D341Med (cell line): ENCODE measurements at places on chromosomes 1 and 21.

DNA sequence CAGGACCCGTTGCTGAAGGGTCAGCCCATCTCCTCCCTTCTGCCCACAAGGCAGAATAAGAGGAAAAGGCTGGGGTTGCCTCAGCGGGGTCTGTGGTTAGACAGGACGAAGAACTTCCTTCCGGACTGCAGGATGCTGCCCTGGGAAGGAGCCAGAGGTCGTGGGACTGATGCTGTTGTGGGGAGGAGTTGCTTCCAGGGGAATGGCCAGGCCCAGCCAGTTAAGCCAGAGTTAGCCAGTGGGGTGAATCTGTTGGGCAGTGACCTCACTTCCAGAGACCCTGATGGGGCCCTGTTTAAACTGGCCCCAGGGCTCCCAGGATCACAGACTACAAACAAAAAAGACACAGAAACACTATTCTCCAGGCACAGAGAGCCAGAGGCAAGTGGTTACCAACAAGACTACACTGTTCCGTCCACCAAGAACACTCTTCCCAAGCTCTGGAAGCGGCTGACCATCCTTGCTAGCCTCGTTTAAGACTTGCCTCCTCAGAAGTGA is 13.0 kb downstream of the FAM229A start:
- no peak for DNase-seq

DNA sequence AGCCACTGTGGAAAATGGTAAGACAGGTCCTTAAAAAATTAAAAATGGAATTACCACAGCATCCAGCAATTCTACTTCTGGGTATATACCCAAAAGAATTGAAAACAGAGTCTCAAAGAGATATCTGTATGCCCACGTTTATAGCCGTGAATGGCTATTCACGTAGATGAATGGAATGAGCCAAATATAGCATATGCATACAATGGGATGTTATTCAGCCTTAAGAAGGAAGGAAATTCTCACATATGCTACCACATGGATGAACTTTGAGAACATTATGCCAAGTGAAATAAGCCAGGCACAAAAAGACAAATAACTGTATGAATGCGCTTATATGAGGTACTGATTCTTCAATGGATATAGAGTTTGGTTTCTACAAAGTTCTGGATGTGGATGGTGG is 134.5 kb upstream of the KCNE2 start:
- no peak for DNase-seq

DNA sequence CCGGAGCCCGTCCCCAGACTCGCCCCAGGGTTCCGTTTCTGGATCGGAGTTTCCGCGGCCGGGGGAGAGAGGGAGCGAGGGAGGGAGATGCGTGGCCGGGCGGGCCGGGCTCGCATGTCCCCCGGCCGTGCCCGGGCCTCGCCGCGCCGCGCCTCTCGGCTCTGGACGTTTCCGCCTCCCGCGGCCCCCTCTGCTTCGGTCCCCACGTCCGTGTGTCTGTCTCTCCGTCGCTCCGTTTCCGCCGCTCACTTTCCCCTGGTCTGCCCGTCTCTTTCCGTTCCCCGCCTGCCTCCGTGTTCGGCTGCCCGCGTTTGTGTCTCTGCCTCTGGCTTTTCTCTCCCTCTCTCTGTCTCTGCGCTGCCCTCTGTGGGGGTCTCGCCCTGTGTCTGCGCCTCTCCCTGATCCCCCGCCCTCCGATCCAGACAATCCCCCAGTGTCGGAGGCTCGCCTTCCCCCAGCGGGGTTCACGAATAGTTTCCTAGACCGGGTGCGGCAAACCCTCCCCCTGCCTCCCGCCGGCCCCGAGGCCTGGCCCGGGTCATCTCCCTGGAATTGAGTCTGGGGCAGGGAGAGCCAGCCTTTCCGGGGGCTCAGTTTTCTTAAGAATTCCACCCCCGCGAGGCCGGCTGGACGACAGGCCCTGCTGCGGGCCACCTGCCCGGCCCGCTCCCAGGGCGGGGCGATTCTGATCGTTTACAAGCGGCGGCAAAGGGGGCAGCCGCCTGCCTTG is 735 bp downstream of the NBL1 start:
- peak; percentile 69 for DNase-seq

GRCh38 chr1:50830621-50831020 is 129.4 kb downstream of the FAF1 start:
- no peak for DNase-seq

DNA sequence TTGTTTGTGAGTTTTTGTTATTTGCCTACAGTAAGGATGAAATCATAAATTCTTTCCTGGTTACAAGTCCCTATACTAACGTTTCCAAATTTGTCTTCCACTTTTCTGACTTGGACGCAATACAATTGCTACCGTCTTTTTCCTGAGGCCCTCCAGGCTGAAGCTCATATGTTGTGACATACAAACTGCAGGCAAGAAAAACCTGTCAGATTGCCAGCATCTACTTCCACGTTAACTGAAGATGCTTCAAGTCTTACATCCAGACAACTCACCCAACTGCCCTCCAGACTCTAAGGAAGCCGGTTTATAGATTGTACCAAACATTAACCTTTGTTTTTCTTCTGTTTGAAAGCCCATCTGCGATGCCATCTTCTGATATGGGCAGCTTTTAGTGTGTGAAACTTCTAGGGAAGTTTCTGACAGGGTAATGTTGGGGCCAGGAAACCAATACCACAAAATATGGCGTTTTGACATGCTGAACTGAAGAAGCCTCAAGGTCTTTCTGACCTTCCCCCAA is 21.4 kb upstream of the RNF11 start:
- no peak for DNase-seq

DNA sequence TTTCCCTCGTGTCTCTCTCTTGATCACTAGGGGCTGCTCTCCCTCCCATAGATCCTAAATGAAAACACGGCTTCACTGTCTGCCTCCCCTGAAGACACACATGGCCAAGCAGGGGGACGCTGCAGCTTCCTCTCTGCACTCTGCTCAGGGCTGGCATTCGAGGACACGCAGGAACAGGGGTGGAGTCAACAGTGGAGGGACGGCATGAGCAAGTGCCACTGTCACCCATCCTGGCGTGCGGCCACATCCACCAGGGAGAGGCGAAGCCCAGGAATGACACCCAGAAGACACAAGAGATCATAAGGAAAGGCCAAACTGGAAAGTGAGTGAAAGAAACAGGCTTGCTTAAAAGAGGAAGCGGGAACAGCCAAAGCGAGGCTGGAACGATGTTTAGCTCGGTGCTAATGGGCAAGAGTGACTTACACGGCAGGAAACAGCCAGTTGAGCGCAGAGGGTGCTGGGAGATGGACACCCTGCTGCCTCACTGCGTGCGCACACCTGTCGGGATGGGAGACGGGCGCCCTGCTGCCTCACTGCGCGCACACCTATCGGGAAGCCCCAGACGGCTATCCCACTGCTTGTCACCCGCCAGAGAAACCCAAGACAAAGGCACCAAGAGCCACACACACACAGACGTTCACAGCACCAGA is 13.6 kb upstream of the C1QTNF12 start:
- no peak for DNase-seq

DNA sequence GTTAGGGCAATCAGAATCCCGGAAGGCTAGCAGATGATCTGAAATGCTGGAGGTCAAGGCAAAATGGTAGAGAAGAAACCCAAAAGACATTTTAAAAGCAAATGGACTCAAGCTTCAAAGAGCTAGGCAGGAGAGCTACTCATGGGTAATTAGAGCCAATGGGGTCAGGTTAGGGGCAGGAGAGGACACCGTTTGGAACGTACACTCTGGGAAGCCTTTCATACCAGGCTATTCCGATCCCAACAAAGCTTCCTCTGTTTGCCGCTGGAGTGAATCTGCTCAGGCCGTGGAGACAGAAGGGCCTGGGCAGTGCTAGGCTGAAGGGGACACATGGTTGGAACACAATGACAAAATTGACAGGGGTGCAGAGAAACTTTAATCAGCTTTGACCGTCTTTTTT is 346.6 kb downstream of the RPS6KC1 start:
- DNase-seq = no peak
